ENCODE measurements at places on chromosomes 13 and 19. TPM values are rescaled to one million over a fixed set of nuclear protein-coding genes. Genes with fewer than 3 reads are reported as not detected.

- H3K4me3 ChIP-seq = no peak overlapping the region
- no peaks in the 10 kb centered on the region for H3K36me3 ChIP-seq
- no peak for DNase-seq
- H3K27me3 ChIP-seq = no peaks in the 10 kb centered on the region
These were observed 1.9 kb downstream of the TEX26 start for GRCh38 chr13:30934381-30934780.

DNA sequence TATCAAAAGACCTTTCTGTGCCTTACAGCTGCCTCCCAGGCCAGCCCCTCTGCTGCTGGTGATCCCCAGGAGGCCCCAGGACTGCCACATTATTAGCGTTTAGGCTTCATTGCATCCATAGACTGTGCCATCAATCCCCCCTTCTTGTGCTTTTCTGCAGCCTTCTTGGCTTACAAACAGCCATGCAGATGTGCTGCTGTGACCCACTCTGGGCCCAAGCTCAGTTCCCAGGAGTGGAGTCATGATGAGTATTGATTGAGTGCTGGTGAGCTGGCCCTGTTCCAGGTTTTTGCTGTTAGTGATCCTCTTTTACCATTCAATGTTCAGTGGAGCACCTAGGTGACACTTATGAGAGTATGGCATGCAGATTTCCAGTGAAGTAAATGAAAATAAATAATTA is 59.9 kb upstream of the SLAIN1 start:
- DNase-seq = peak; percentile 17
- H3K4me1 ChIP-seq = no peaks in the 10 kb centered on the region
- no peak overlapping the region for H3K27ac ChIP-seq
- H3K4me3 ChIP-seq = no peak overlapping the region

DNA sequence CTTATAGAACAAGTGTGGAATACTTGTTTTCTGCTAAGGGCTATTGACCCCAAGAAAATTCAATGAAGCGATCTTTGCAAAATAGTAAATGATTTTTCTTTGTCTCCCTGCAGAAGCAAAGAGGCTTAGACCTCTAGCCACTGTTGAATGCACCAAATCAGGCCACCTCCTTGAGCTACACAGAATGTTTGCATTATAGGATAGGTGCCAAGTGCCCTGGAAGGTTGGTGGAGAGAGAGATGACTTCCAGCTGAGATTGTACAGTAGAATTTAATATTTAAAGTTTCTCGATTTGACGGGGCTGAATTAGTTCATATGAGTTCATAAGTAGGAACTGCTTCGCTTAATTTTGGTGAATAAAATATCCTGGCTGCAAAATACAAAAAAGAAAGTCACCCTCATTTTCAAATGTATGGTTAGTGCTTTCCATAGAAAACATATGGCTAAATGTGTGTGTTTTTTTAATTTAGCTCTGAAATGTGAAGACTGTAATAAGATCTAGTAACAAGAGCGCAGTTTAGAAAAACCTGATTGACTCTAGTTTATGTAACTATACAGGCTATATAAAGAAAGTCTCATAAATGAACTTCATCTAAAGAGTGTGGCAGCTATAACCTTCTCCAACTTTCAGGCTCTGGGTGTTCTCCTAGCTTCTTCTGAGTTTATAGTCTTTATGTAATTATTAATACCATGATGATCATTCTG is 41.6 kb downstream of the LRCH1 start:
- H3K27ac ChIP-seq = peak overlapping the region; percentile 47
- peaks cover 97% of the 10 kb centered on the region for H3K4me1 ChIP-seq
- no peak for DNase-seq
- no peaks in the 10 kb centered on the region for H3K27me3 ChIP-seq

GRCh38 chr19:45474606-45475521 is 7.1 kb downstream of the FOSB start:
- H3K4me3 ChIP-seq = no peak overlapping the region
- no peak overlapping the region for H3K27ac ChIP-seq
- peaks cover 23% of the 10 kb centered on the region for H3K27me3 ChIP-seq
- H3K4me1 ChIP-seq = peaks cover 28% of the 10 kb centered on the region
- peaks cover 33% of the 10 kb centered on the region for H3K36me3 ChIP-seq

GRCh38 chr19:48405850-48406249 is 12.4 kb downstream of the GRIN2D start:
- no peaks in the 10 kb centered on the region for H3K27me3 ChIP-seq
- DNase-seq = no peak
- no peaks in the 10 kb centered on the region for H3K36me3 ChIP-seq
- no peak overlapping the region for H3K4me3 ChIP-seq

Gene PLIN5
- total RNA-seq = 72.9 TPM

Gene NR1H2
- 65.5 TPM for total RNA-seq

All from stomach (tissue), 19 donors.